ENCODE measurements at places on chromosomes 12 and 14.

DNA sequence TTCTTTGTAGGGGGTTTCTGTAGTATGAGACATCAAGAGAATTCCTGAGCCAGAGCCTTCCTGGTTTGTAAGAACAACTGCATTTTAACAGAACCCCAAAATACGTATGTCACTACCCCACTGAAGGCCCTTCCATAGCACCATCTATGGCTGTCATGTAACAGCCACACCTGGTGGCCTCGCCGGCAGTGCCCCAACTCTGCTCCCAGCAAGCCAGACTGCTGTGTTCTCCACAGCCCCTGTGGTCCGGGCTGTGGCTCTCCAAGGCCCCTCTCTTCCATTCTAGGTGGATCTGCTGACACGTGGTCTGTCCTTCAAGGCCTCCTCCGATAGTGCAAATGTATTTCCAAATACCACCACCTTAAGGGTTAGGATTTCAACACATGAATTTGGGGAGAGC is 9.9 kb upstream of the PPP1R13B start:
- DNase-seq = no peak

DNA sequence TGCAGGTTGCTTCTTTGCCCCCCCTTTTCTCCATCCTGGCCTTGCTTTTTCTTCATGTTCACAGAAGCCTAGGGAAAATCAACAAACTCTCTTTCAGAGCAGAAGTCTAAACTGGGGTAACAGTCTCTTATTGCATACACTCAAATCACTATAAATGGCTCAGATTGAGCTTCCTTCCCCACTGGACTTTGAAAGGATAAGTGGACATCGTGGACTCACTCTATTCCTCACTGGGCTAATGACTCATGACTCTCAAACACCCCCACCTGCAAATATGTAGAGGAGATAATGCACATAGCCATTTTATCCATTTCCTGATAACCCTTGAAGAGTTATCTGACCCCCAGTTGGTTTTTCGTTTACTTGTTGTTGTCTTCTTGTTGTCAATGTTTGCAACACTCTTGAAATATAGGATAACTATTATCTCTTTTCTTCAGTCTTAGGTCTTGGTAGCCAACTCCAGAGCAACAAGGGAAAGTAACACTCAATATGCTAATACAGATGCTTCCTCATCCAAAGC is 221.3 kb downstream of the PIK3C2G start:
- DNase-seq = peak; percentile 57

- DNase-seq = no peak
Measured at GRCh38 chr12:118307069-118307954, 65.4 kb downstream of the TAOK3 start.

- no peak for DNase-seq
Measured at GRCh38 chr14:42185718-42186117, 579.0 kb downstream of the LRFN5 start.

GRCh38 chr12:124663771-124664366 is 96.5 kb upstream of the NCOR2 start:
- DNase-seq = peak; percentile 82

DNA sequence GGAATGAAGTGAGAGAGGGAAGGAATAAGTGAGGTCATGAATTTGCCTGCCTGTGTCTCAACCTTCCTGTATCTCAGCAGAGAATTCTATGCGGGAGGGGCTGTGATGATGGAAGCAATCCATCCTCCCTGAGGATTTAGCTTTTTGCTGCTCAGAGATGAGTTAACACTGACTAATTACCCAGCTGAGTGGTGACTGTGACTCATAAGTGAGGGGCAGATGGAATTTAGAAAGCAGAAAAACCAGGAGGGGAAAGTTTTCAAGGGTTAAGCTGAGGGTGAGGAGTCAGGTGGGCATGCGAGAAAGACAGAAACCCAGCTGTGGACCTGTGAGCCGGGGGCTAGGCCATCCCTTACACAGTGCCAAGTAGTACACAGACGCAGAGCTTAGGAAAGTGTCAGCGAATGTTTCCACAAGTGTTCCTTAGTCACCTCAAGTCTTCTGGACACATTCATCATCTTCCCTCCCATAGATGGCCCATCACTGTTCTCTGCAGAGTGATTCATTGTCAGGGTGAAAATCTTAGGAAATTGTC is 277.9 kb downstream of the IPO8 start:
- peak; percentile 42 for DNase-seq

DNA sequence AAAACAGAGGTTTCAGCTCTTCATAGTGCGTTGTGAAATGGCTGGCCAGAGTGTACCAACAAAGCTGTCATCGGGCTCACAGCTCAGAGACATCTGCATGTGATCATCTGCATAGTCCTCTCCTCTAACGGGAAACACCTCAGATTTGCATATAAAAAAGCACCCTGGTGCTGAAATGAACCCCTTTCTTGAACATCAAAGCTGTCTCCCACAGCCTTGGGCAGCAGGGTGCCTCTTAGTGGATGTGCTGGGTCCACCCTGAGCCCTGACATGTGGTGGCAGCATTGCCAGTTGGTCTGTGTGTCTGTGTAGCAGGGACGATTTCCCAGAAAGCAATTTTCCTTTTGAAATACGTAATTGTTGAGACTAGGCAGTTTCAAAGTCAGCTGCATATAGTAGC is 14.3 kb upstream of the PAPLN start:
- DNase-seq = no peak

Data from mesendoderm (in vitro differentiated cells).